ENCODE measurements at places on chromosomes 6 and 20. TPM values are rescaled to one million over a fixed set of nuclear protein-coding genes. Genes with fewer than 3 reads are reported as not detected.

DNA sequence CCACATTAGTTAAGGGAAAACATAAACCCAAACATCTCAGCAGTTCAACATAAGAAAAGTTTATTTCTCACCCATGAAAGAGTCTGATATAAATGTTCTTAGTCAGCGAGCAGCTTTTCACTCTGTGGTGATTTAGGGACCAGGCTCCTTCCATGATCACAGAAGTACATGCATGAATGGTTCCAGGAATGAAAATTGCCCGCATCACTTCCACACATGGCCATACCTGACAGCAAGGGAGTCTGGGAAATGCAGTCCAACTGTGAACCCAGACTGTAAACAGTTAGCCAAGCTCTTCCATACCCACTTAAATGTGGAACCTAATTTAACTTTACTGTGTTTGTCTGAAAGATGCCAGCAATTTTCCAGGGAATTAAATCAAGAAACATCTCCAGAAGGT, 353.9 kb downstream of the HACE1 start:
- DNase-seq: no peak

DNA sequence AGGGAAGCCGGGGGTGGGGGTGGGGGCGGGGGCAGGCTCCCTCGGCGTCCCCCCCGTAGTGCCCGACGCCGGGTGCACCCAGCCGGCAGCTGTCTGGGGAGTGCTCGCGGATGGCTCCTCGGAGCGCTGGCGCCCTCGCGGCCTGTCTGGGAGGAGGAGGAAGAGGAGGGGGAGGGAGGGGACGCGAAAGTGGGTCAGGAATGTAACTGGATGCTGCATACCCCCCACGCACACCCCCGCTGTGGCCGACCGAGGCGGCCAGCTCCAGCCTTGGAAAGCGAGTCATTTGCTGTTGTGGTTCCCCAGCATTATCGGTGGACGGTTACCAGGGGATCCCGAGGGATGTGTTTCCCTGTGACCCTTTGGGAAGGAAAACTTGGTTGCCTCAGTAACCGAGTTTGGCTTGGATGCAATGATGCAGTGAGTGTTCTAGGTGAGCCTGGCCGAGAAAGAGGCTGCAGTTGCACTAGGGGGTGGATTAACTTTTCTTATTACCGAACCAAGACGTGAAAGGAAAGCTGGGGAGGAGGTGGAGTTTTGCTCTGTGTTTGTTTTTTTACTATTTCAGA, 55.2 kb upstream of the RREB1 start:
- no peak for DNase-seq

DNA sequence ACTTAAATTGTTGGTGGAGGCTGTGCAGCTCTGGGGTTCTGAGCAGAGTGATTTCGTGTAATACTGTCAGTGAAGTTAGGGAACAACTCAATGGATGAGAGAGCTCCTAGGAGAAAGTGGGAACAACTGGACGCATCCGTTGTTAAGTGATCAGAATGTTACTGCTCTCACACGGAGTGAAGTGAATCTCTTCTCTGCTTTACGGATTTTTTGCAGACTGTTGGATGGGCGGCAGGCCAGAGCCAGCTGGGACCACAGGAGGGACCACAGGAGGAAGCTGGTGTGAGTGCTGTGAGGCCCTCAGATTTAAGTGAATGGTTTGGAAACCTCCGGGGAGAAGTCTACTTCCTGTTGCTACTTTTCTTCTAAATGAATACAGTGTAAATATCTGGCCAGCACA, 23.7 kb upstream of the PPP1R14C start:
- DNase-seq: no peak

- DNase-seq: no peak
These were observed 1.4 kb downstream of the PHF20 start for GRCh38 chr20:35773154-35773751.

- DNase-seq: no peak
These were observed 51.4 kb downstream of the TXLNB start for GRCh38 chr6:139240161-139241010.

TM9SF4 gene
- 180 TPM for total RNA-seq

TMEM217 gene
- 4.0 TPM for total RNA-seq

MAPK13 gene
- 2.5 TPM for total RNA-seq

RHAG gene
- 0.23 TPM for total RNA-seq

Measured in Panc1 (cell line).